Esophagus squamous epithelium (tissue), 5 donors: ENCODE measurements at places on chromosomes 11 and 22. TPM values are rescaled to one million over a fixed set of nuclear protein-coding genes. Genes with fewer than 3 reads are reported as not detected.

Gene GLB1L2
- total RNA-seq = 2.8 TPM

Gene OR56A1
- not detected for total RNA-seq

Gene GRM5
- not detected for total RNA-seq

Gene RAG2
- not detected for total RNA-seq

Gene PAX6
- 0.38 TPM for total RNA-seq

Gene APOL5
- not detected for total RNA-seq

Gene CHST1
- 1.1 TPM for total RNA-seq

Gene NRGN
- 5.0 TPM for total RNA-seq

Gene HTR3A
- not detected for total RNA-seq

Gene LRRC56
- 0.85 TPM for total RNA-seq

Gene TLCD5
- 3.2 TPM for total RNA-seq

Gene OR52N4
- not detected for total RNA-seq

Gene LMNTD2
- total RNA-seq = 4.6 TPM

Gene DBX1
- total RNA-seq = not detected

Gene NCF4
- 15.1 TPM for total RNA-seq

Gene VWCE
- 1.5 TPM for total RNA-seq

Gene TRMT112
- total RNA-seq = 202 TPM

Gene TMEM138
- 20.5 TPM for total RNA-seq

Gene FZD4
- 14.3 TPM for total RNA-seq

Gene MS4A14
- total RNA-seq = 0.67 TPM

Gene PTH
- total RNA-seq = not detected

Gene GLB1L3
- under 0.01 TPM for total RNA-seq

Gene KRTAP5-4
- total RNA-seq = not detected

Gene CATSPER1
- not detected for total RNA-seq

Gene DEUP1
- total RNA-seq = not detected

Gene OR2AG2
- 0.08 TPM for total RNA-seq

Gene CSNK1E
- 40.8 TPM for total RNA-seq

Gene MOV10L1
- not detected for total RNA-seq

Gene MMP27
- 0.19 TPM for total RNA-seq

Gene PIK3IP1
- 24.6 TPM for total RNA-seq

Gene SCGB1D2
- 1.5 TPM for total RNA-seq
